ENCODE measurements at places on chromosomes 6 and 20.
A peak's percentile ranks its signal among the peaks of the same experiment; 100 is the strongest.

DNA sequence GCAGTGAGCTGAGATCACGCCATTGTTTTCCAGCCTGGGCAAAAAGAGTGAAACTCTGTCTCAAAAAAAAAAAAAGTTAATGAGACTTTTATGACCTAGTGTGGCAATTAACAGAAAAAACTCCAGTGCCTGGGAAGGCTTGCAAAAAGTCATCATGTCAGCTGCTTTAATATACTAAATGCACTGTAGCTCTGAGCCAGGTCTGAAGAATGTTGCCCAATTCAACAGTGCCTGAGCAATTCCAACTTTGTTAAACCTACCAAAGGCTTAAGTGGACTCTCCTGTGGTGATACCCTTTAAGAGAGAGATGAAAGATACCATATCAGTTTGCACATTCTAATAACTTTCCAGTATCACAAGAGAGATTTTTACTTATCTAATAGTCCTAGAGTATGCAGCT lies 6.5 kb upstream of the ROS1 start:
- no peak for DNase-seq

DNA sequence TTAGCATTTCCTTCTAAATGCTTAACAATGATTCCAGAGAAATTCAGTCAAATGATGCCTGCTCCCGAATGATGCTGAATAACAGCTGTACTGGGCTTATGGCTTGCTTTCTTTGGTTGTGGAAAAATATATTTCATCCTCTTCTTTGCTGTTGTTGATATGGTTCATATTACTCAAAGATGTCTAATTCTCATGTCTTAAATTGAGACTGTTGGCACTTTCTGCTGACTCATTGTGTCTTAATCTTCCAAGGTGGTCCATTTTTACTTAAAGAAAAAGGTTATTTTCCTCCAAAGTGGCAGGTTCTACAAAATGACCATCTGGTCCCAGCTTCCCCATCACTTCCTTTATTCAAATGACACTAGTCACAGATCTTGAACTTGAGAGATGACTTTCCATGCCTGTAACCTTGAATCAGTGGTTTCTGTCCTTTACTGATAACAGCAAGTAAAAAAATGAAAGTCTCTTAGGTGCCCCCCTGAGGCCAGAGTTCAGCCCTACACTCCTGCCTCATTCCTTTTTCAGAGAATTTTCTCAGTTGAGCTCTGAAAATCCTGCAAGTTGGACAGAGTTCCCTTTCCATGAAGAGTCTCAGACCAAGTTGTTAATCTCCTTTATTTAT lies 6.9 kb downstream of the SNAP25 start:
- peak; percentile 76 for DNase-seq

- no peak for DNase-seq
Observed at GRCh38 chr6:6984585-6985366, 123.0 kb upstream of the RREB1 start.

- no peak for DNase-seq
Observed at GRCh38 chr20:17893445-17893844, 75.1 kb downstream of the SNX5 start.

- no peak for DNase-seq
Observed at GRCh38 chr6:44022296-44022661, 105.0 kb downstream of the MRPL14 start.

GRCh38 chr20:43981540-43981939 lies 66.9 kb downstream of the TOX2 start:
- DNase-seq = no peak

GRCh38 chr6:49409951-49410542 lies 53.0 kb downstream of the MMUT start:
- peak; percentile 77 for DNase-seq

DNA sequence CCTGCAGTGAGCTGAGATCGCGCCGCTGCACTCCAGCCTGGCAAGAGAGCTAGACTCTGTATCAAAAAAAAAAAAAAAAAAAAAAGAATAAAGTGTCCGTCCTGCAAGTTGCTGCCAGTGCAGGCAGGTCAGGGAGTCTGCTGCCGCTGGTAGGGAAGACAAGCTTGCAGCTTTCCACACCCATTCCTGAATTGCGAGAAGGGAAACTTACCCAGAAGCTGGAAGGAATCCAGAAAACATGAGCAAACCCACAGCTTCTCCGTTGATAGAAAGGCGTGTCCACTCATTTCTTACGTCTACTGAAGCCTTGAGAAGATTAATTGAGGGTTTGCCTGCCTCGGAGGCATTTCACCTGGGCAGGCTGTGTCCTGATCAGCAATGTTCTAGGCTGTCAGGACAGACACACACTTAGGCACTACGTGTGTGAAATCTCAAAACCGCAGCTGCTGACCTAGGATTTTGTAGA lies 61.6 kb upstream of the DSP start:
- DNase-seq = peak; percentile 46

DNA sequence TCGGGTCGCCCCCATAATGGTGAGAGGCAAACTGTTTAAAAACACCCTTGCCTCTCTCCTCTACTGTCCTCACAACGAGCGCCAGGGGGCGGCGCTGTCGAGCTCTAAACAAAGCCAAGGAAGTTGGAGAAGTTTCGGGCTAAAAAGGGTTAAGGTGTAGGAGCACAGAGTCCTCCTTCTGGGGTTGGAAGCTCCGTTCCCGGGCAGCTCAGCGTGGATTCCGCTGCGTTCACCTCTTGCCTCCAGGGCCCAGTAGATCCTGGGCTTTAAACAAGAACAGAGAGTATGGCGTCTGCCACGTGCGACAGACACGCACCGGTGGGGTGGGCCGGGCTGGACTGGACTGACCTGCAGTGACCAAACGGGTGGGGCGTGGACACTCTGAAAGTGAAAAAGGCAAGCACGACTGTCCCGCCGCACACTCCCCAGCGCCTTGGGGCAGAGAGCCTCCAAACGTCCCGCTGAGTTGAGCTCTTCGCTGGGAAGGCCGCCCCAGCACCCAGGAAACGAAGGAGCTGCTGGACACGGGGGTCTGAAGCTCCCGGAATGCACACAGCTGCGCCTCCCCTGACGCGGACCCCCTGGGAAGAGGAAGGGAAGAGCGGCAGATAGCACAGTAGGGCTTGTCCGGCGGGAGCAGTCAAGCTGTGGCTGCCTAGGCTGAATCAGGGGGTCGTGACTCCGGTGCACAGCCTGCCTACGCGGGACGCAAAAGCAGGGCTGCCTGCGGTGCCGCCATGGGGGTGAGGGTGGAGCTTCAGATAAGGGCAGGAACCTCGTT lies 1.6 kb upstream of the THBD start:
- DNase-seq = peak; percentile 87

- no peak for DNase-seq
Observed at GRCh38 chr6:152380993-152381898, 255.9 kb downstream of the SYNE1 start.

DNA sequence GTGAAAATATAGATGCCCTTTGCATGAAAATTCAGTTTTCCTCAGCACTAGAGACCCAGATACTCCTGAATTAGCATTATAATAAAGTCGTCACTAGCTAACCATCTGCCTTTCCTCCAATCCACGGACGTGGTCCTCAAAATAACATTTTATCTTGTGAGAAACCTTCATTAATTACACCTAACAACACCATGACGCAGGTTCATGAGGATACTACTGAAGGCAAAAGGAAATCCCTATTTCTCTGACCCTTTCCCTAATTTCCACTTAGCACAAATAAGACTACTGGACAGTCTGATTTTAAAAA lies 1.3 kb upstream of the PNISR start:
- no peak for DNase-seq

GRCh38 chr6:108689272-108690161 lies 128.8 kb downstream of the FOXO3 start:
- peak; percentile 29 for DNase-seq

DNA sequence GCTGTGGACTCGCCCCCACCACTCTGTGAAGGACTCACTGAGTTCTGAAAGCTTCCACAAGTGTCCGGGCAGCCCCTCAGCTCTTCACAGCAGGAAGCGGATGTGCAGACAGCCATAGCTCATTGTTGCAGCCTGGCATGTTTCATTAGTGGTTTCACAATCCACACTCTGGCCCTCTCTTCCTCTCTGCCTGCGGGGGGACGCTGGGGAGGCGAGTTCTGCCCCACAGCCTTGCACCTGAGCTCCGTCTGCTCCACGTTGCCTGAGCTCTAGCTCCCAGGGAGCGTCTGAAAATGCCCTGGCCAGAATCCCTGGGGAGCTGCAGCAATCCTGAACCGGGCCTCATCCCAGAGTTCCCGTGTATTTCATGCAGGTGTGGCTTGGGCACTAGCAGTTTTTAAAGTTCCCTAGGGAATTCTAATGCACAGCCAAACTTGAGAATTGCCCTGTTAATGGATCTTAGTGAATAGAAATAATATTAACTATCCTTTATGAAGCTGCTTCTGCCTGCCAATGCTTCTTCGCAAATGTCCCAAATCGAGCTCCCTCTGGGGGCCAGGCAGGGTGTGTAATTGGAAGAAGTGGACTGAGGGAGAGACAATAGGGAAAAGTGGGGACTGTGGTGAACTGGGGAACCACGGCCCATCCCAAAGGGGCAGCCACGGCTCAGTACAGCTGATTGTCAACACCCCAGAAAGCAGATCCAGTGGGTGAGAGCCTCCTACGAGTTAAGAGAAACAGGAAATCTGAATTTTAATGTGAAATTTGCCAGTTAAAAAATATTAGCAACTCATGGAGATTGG lies 51.5 kb downstream of the CTCFL start:
- DNase-seq = peak; percentile 61

- no peak for DNase-seq
Observed at GRCh38 chr6:107560657-107561056, 70.7 kb downstream of the SOBP start.

DNA sequence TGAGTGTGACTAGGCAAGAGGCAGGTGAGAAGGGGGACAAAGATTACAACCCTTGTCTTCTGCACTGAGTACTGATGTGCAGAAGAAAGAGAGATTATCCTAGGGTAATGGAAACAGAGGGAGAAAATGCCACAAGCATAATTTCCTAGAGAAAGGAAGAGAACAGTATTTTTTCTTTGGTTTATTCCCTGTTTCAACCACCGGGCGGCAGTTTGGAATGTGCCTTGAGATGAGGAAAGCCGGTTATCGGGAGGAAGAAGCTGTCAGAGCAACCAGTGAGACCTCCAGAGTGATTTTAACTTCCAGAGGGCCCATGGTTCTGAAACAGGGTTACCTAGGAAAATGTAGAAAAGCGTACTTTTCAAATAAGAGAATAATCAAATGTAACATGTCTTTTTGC lies 121.4 kb downstream of the REV3L start:
- DNase-seq = peak; percentile 52

DNA sequence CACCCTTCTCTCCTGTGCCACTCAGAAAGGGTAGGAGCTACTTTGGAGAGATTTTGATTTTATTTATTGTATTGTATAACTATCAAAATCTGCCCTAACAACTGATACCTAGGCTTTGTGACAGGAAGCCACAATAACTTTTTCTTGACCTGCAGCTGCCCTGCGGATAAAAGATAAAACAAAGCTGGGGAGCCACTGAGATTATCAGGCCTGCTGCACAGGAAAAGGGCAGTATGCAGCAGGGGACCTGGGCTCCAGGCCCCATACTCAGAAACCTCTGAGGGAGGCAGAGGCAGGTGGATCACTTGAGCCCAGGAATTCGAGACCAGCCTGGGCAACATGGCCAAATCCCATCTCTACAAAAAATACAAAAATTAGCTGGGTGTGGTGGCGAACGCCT lies 980 bp upstream of the SNX21 start:
- peak; percentile 40 for DNase-seq

DNA sequence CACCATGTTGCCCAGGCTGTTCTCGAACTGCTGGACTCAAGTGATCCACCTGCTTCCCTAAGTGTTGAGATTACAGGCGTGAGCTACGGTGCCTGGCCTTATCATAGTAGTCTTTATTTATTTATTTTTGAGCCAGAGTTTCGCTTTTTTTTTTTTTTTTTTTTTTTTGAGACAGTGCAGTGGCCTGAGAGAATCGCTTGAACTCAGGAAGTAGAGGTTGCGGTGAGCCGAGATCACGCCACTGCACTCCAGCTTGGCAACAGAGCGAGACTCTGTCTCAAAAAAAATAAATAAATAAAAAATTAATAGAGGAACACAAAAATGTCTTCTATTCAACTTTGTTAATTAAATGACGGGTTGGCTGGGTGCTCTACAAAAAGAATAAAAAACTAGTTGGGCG lies 12.9 kb downstream of the MAPRE1 start:
- peak; percentile 24 for DNase-seq

Data from hematopoietic multipotent progenitor cell treated with erythropoietin and hydrocortisone succinate and interleukin-3 and kit ligand, for 6 days (in vitro differentiated cells).